Activated naive CD4-positive, alpha-beta T cell (primary cell): ENCODE measurements at places on chromosomes 7 and 10.

DNA sequence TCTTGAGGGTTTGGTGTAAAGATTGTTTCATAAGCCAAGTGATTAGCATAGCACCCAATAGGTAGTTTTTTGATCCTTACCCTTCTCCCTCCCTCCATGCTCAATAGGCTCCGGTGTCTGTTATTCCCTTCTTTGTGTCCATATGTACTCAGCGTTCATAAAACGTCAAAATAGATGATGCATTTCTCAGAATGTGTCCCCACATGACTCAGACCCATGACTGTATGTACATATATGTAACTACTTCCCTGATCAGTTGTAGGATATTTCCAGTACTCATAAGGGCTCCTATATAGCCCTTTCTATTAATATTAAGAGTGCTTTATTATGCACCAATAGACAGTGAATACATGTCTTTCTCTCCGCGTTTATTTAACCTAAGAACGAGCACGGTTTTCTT lies 466.9 kb downstream of the KIF20B start:
- no peak for DNase-seq

DNA sequence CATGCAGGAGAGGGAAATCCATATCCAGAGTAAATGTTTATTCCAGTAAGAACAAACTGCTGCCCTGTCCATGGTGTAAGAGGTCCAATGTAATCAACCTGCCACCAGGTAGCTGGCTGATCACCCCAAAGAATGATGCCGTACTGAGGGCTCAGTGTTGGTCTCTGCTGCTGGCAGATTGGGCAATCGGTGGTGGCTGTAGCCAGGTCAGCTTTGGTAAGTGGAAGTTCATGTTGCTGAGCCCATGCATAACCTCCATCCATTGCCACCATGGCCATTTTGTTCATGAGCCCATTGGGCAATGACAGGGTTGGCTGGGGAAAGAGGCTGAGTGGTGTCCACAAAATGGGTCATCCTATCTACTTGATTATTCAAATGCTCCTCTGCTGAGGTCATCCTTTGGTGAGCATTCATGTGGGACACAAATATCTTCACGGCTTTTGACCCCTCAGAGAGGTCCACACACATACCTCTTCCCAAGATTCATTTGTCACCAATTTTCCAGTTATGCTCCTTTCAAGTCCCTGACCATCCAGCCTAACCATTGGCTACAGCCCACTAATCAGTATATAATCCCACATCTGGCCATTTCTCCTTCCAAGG lies 23.3 kb upstream of the PAPSS2 start:
- no peak for DNase-seq

- no peak for DNase-seq
Observed at GRCh38 chr10:2964632-2965296, 102.6 kb upstream of the PFKP start.

DNA sequence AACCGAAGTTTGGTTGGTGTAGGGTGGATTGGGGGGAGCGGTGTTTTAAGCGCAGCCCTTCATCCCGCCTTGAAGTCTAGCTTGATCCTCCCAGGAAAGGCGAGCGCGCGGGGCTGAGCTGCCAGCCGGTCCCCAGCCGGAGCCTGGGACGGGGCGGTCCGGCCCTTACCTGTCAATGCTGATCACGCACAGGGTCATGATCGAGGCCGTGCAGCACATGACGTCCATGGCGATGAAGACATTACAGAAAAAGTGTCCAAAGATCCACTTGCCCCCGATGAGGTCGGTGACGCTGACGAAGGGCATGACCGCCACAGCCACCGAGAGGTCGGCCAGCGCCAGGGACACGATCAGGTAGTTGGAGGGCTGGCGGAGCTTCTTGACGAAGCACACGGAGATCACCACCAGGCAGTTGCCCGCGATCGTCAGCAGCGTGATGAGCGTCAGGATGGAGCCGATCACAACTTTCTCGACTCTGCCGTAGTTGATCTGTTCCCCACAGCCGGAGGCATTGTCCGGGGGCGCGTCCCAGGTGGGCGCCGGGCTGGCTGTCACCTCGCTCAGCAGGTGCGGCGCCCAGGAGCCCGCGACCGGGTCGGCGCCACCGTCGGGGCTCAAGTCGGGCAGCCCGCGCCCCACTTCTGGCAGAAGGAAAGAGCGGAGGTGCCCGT lies 740 bp downstream of the HTR7 start:
- DNase-seq: no peak

DNA sequence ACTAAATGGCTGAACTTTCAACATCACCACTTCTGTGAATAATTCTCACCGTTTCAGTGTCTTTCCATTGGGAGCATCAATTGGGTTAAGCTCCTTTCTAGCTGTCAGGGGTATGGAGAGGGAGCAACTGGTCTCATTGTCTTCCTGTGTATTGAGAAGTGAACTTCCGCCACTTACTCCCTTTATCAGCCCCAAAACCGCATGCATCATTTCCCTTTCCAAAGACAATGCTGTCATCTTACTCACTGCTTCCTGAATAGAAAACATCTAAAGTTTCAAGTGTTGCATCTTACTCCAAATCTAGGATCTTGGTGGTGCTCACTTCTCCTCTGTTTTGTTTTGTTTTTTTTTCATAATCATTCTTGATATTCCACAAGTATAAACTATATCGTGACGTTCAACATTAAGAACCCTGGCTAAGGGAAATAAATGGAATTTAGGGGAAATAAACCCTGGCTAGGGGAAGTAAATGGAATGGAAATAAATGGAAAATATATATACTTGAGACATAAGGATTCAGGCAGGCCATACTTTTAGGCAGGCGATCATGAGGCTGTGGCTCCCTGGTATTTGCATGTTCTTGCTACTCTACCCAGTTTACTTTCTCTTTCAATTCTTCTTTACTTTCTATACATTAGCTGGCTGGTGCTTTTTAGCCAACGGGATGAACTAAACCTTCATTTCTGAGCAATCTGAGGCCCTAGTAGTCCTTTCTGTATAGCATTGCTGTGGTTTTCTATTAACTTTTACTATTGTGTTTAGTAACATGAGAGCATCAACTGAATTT lies 371.9 kb downstream of the BMPER start:
- DNase-seq: no peak

- no peak for DNase-seq
Observed at GRCh38 chr10:112738606-112739591, 211.1 kb upstream of the TCF7L2 start.

- DNase-seq: no peak
Observed at GRCh38 chr10:91564508-91564907, 68.4 kb downstream of the PPP1R3C start.

- peak; percentile 9 for DNase-seq
Observed at GRCh38 chr7:138865843-138866242, 67.8 kb upstream of the ATP6V0A4 start.

DNA sequence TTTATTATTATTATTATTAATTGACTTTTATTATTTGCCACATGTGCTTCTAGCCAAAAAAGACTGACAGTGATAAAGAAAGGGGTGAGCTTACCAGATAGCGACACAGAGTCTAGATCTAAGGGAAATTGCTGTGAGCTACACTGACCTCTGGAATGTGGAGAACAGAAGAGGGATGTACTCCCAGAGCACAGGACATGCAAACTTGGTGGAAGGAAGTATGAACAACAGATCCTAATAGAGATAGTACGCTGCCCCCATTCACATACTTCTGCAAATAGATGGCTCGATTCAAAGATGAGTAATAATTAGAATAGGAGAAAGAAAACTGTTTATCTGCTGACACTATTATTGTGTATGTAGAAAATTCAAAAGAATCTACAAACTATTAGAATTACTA lies 109.3 kb upstream of the HPS1 start:
- no peak for DNase-seq

GRCh38 chr10:63068246-63068645 lies 64.9 kb upstream of the NRBF2 start:
- DNase-seq: no peak

GRCh38 chr7:34240417-34240816 lies 335.1 kb downstream of the BMPER start:
- no peak for DNase-seq

DNA sequence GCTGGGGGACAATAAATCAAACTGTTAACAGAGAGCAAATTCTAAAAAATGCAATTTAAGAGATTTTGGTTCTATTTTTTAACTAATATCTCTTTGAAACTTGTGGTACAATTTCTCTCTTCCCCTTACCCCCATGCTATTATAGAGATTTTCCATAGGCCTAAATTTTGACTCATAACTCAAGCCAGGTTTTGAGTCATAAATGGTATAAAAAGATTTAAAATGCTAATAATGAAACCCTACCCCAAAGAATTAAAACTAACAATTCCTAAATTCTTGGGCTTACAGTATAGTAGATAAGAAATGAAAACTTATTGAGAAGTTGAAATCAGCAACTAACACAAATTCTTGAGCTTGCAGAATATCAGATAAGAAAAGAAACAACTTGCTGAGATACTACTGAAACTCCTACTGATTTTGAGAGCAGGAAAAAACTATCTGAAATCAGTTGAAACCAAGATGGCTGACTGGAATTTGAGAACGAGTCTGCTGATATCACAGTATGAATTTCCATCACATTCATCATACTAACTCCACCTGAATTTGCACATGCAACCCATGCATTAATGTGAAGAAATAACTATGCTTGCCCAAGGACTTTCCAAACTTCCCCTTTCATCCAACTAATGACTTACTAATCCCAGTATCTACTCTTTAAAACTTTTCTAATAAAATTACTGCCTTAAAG lies 36.3 kb downstream of the POT1 start:
- DNase-seq: no peak

- no peak for DNase-seq
Observed at GRCh38 chr7:15330943-15331342, 230.9 kb downstream of the AGMO start.

- DNase-seq: no peak
Observed at GRCh38 chr7:136585954-136586670, 282.3 kb upstream of the CHRM2 start.

GRCh38 chr10:118282670-118283069 lies 59.5 kb downstream of the FAM204A start:
- no peak for DNase-seq
